ENCODE measurements at places on chromosomes 11 and 22. TPM values are rescaled to one million over a fixed set of nuclear protein-coding genes. Genes with fewer than 3 reads are reported as not detected.

The AP1B1 gene
- 92.7 TPM for total RNA-seq

DNA sequence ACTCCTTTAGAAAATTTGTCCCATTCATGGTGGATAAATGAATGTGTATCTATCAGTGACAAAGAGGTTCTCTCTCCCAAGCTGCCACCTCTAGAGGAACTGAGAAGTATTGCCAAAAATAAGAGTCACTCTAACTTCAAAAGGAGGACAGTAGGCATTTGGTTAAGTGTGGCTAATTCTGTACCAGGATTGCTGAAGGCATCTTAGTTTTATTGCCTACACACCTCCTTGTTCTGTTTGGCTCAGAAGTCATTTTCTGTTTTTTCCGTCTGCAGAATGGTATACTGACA is 189.0 kb upstream of the MPPED2 start:
- H3K27me3 ChIP-seq: peaks cover 21% of the 10 kb centered on the region
- no peak overlapping the region for H3K4me3 ChIP-seq
- no peak overlapping the region for H3K27ac ChIP-seq
- DNase-seq: no peak

GRCh38 chr11:114522818-114523217 is 36.9 kb downstream of the NXPE1 start:
- H3K4me3 ChIP-seq: no peak overlapping the region
- DNase-seq: no peak
- H3K27me3 ChIP-seq: no peaks in the 10 kb centered on the region
- no peaks in the 10 kb centered on the region for H3K4me1 ChIP-seq
- no peaks in the 10 kb centered on the region for H3K36me3 ChIP-seq

GRCh38 chr11:22471385-22471784 is 133.2 kb downstream of the SLC17A6 start:
- H3K36me3 ChIP-seq: no peaks in the 10 kb centered on the region
- H3K27ac ChIP-seq: no peak overlapping the region
- no peak overlapping the region for H3K4me3 ChIP-seq
- no peak for DNase-seq
- H3K27me3 ChIP-seq: no peaks in the 10 kb centered on the region

Measured in Calu3 (cell line).